ENCODE measurements at places on chromosomes 2 and 18. TPM values are rescaled to one million over a fixed set of nuclear protein-coding genes. Genes with fewer than 3 reads are reported as not detected.

Gene SOX11
- total RNA-seq: 1.5 TPM

Gene SIX2
- total RNA-seq: 0.06 TPM

DNA sequence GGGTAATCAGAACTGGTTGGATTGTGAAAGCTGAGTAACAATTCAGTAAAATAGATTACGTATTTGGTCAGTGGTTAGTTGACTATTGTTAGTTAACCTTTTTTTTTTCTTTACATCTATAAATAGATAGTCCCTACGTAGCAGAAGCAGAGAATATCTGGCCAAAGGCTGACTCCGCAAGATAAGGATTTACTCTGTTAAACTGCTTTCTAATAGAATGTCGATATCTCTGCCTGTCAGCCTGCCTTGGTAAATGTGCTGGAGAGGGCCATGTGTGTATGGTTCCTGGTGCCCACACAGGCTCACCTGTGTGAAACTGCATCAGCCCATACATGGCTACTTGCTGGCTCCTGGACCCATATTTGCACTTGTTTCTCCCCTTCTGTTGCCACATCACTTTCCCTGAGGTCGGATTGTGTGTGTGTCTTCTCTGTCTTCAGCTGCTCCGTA is 94.4 kb downstream of the CRIM1 start:
- no peaks in the 10 kb centered on the region for H3K36me3 ChIP-seq
- no peaks in the 10 kb centered on the region for H3K27me3 ChIP-seq
- peak overlapping the region; percentile 48 for H3K27ac ChIP-seq
- no peak overlapping the region for H3K4me3 ChIP-seq
- no peak for DNase-seq
- H3K4me1 ChIP-seq: no peaks in the 10 kb centered on the region

DNA sequence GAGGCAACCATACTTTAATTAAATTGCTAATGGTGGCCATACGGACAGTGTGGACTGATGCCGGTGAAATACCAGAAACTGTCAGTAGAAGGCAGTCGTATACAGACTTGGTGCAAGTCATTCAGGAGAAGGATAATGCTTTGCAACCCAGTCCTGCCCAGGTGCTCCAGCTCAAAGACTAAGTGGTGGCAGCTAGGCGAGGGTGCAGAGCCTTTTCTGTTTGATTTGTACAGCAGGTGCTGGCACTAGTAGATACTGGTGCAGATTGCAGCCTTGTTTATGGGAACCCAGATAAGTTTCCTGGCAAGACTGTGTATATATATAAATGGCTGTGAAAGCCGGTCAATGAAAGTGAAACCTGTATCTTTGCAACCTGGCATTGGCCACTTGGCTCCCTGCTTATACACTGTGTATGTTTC is 208.3 kb upstream of the SYT4 start:
- no peaks in the 10 kb centered on the region for H3K27me3 ChIP-seq
- no peaks in the 10 kb centered on the region for H3K4me1 ChIP-seq
- no peak overlapping the region for H3K27ac ChIP-seq
- H3K4me3 ChIP-seq: no peak overlapping the region

- H3K4me3 ChIP-seq: no peak overlapping the region
- H3K27ac ChIP-seq: no peak overlapping the region
- no peaks in the 10 kb centered on the region for H3K36me3 ChIP-seq
- peaks cover 11% of the 10 kb centered on the region for H3K27me3 ChIP-seq
- no peaks in the 10 kb centered on the region for H3K4me1 ChIP-seq
Observed at GRCh38 chr18:37539236-37539635, 26.4 kb downstream of the CELF4 start.

GRCh38 chr2:217061916-217062505 is 202.1 kb upstream of the TNP1 start:
- DNase-seq: no peak
- H3K27me3 ChIP-seq: no peaks in the 10 kb centered on the region
- H3K27ac ChIP-seq: no peak overlapping the region

GRCh38 chr2:15653806-15654726 is 62.4 kb downstream of the DDX1 start:
- H3K27me3 ChIP-seq: no peaks in the 10 kb centered on the region
- no peak overlapping the region for H3K27ac ChIP-seq
- DNase-seq: no peak
- H3K36me3 ChIP-seq: no peaks in the 10 kb centered on the region
- no peak overlapping the region for H3K4me3 ChIP-seq

DNA sequence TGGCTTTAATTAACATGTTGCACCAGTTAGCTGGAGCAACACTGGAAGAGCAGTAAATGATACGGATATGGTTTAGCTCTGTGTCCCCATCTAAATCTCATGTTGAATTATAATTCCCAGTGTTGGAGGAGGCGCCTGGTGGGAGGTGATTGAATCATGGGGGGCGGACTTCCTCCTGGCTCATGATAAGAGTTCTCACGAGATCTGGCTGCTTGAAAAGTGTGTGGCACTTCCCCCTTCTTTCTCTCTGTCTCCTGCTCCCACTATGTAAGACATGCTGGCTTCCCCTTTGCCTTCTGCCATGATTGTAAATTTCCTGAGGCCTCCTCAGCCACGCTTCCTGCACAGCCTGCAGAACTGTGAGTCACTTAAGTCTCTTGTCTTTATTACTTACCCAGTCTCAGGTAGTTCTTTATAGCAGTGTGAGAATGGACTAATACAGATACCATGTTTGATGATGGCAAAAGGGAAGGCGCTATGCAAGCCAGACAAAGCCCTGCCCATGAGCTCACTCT is 963.6 kb downstream of the SOCS6 start:
- DNase-seq: no peak
- no peaks in the 10 kb centered on the region for H3K4me1 ChIP-seq
- H3K36me3 ChIP-seq: no peaks in the 10 kb centered on the region
- no peaks in the 10 kb centered on the region for H3K27me3 ChIP-seq

GRCh38 chr18:38790303-38790702 is 1224.7 kb upstream of the CELF4 start:
- H3K36me3 ChIP-seq: no peaks in the 10 kb centered on the region
- DNase-seq: no peak
- no peak overlapping the region for H3K4me3 ChIP-seq
- no peak overlapping the region for H3K27ac ChIP-seq
- no peaks in the 10 kb centered on the region for H3K4me1 ChIP-seq

- no peak overlapping the region for H3K4me3 ChIP-seq
- no peaks in the 10 kb centered on the region for H3K4me1 ChIP-seq
- no peaks in the 10 kb centered on the region for H3K36me3 ChIP-seq
- DNase-seq: no peak
- H3K27me3 ChIP-seq: no peaks in the 10 kb centered on the region
Observed at GRCh38 chr2:232300894-232301387, 77.6 kb upstream of the ALPP start.

GRCh38 chr2:54624591-54625071 is 98.8 kb upstream of the EML6 start:
- H3K4me3 ChIP-seq: no peak overlapping the region
- peak overlapping the region; percentile 78 for H3K27ac ChIP-seq
- peaks cover 5% of the 10 kb centered on the region for H3K4me1 ChIP-seq

DNA sequence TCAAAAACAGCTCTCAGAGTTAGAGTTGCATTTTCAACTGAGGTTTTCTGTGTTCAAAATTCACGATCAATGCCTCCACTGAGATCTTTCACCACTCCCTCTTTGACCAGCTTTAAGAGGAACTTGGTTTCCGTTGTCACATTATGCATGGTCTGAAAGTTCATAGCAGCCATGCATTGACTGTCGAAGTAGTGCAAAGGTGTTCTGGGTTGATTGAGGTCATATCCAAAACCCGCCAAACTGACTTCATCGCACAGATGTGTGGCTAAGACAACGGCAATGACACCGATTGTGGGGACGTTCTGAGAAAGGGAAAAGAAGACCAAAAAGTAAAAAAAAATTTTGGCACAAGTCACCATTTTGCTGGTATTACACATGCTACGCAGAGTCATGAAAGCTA is 48.7 kb downstream of the ST3GAL5 start:
- no peak for DNase-seq
- H3K4me3 ChIP-seq: no peak overlapping the region
- no peaks in the 10 kb centered on the region for H3K27me3 ChIP-seq
- no peak overlapping the region for H3K27ac ChIP-seq

DNA sequence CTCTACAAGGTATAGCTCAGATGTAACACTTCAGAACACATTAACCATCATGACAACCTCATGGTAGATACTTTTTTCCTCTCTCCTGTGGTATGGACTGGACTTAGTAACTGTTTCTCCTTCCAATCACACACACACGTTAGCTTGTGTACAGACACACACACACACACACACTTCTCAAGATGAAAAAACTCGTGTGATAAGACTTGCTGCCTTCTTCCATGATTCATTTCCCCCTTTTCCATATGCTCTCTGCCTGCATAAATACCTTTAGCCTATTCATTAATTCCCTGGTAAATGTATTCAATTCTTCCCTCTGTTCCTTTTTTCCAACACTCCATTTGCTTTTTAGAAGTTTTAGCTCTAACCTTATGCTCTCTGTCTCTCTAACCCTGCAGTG is 118.9 kb upstream of the TANK start:
- H3K27ac ChIP-seq: no peak overlapping the region
- no peak overlapping the region for H3K4me3 ChIP-seq
- DNase-seq: no peak
- H3K4me1 ChIP-seq: no peaks in the 10 kb centered on the region

DNA sequence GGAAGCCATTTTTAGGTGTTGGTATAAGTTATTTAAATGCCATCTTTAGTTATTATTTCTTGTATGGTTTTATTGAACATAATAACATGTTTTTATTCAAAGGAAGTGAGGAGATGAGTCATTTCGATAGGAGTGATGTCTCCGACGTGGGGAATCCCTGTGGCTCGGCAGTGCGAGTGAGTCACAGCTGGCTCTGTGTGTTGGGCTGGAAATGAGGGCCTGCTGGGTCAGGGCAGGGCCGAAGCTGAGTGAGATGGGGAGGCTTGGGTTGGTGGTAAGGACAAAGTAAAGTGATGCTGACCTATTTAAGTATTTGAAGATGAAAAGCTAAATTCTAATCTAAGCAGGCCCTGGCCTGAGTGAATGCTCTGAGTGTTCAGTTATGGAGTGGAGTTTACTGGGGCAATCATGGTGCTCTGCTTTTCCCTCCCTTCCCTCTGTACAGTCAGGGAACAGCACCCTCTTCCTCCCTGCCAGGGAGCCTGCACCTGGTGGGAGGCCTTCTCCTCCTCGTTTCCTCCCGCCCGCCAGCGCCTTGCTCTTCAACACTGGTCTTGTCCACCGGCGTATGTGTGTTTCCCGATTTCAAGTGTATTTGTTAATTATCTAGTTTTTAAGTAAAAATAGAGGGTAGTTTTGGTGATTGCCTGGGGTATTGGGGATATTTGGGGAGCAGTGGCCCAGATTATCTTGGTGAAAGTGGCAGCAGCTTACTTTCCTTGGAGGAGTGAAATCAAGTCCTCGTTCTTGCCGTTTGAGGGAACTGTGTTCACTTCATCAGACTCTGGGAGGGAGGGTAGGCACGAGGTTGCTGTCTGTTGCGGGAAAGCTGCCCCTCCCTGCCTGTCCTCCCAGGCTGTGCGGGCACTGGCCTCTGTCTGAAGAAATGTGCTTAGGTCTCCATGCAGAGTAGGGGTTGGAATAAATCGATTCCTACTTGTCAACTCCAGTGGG is 157.0 kb downstream of the LDLRAD4 start:
- DNase-seq: peak; percentile 89
- no peaks in the 10 kb centered on the region for H3K4me1 ChIP-seq
- peak overlapping the region; percentile 38 for H3K27ac ChIP-seq
- H3K36me3 ChIP-seq: no peaks in the 10 kb centered on the region
- H3K4me3 ChIP-seq: no peak overlapping the region

DNA sequence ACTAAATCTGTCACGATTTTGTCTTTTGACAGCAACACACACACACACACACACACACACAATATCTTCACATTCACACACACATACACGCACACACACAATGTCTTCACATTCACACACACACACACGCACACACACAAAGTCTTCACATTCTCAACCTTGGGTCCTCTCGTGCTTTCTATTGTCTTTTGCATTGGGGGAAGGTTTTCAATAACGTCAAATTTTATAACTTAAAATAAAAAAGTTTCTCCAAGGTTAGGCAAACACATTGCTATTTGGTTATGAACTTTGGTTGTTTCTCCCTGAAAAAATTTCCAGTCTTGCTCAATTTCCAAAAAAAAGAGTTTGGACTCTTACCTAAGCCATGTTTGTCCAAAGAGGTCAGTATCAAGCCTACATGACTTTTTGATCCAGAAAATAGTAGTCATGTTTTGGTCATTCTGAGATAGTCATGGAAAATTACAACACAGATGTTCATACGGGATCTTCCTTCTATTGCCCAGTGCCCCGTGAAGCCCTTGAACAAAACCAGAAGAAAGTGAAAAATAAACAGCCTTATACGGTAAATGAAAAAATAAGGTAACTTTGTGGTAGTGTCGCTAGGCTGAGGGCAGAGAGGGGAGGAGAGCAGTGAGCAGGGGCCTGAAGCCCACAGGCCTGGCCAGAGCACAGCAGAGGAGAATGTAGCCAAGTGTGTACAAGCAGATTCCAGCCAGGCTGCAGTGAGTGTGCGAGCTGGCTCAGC is 542.8 kb upstream of the ID2 start:
- H3K36me3 ChIP-seq: no peaks in the 10 kb centered on the region
- H3K27ac ChIP-seq: no peak overlapping the region
- H3K27me3 ChIP-seq: no peaks in the 10 kb centered on the region
- H3K4me3 ChIP-seq: no peak overlapping the region
- DNase-seq: peak; percentile 14
- H3K4me1 ChIP-seq: no peaks in the 10 kb centered on the region

- no peaks in the 10 kb centered on the region for H3K4me1 ChIP-seq
- DNase-seq: no peak
- no peak overlapping the region for H3K27ac ChIP-seq
- no peaks in the 10 kb centered on the region for H3K27me3 ChIP-seq
- H3K36me3 ChIP-seq: no peaks in the 10 kb centered on the region
- no peak overlapping the region for H3K4me3 ChIP-seq
Observed at GRCh38 chr2:140882671-140883620, 1247.9 kb downstream of the LRP1B start.

DNA sequence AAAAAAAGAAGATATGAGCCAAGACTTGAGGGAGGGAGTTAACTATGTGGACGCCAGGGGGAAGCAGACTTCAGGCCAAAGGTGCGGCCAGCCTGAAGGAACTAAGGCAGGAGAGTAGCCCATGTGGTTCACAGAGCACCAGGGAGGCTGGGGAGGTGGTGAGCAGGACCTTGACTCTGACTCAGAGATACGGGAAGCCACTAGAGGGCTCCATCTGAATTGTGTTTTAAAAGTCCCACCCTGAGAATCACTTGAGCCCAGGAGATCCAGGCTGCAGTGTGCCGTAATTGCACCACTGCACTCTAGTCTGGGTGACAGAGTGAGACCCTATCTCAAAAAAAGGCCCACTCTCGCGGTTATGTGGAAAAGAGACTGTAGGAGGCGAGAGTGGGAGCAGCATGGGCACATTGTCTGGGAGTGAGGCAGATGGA is 12.3 kb downstream of the CEP192 start:
- DNase-seq: no peak
- H3K4me1 ChIP-seq: no peaks in the 10 kb centered on the region
- H3K27ac ChIP-seq: no peak overlapping the region
- no peaks in the 10 kb centered on the region for H3K27me3 ChIP-seq
- no peak overlapping the region for H3K4me3 ChIP-seq
- H3K36me3 ChIP-seq: no peaks in the 10 kb centered on the region

GRCh38 chr18:31683106-31683505 is 1.3 kb downstream of the B4GALT6 start:
- H3K4me3 ChIP-seq: peak overlapping the region; percentile 83
- peaks cover 67% of the 10 kb centered on the region for H3K4me1 ChIP-seq
- no peaks in the 10 kb centered on the region for H3K27me3 ChIP-seq

- no peak for DNase-seq
- H3K4me1 ChIP-seq: no peaks in the 10 kb centered on the region
- no peak overlapping the region for H3K27ac ChIP-seq
- no peaks in the 10 kb centered on the region for H3K27me3 ChIP-seq
- no peak overlapping the region for H3K4me3 ChIP-seq
Observed at GRCh38 chr2:100222844-100223243, 80.5 kb upstream of the AFF3 start.

- H3K4me3 ChIP-seq: no peak overlapping the region
- peaks cover 10% of the 10 kb centered on the region for H3K4me1 ChIP-seq
- no peak overlapping the region for H3K27ac ChIP-seq
- no peak for DNase-seq
- H3K36me3 ChIP-seq: no peaks in the 10 kb centered on the region
Observed at GRCh38 chr2:232928551-232929302, 58.7 kb downstream of the SNORC start.
